ENCODE measurements at places on chromosomes 12 and 14. TPM values are rescaled to one million over a fixed set of nuclear protein-coding genes. Genes with fewer than 3 reads are reported as not detected.

TPPP2 gene
- total RNA-seq = not detected

TCHP gene
- 19.0 TPM for total RNA-seq

P3H3 gene
- 48.4 TPM for total RNA-seq

VWF gene
- 418 TPM for total RNA-seq

RASSF9 gene
- 17.8 TPM for total RNA-seq

ADAM21 gene
- 0.07 TPM for total RNA-seq

Data from uterus (tissue), 4 donors.